ENCODE measurements at places on chromosomes 6 and 20.

DNA sequence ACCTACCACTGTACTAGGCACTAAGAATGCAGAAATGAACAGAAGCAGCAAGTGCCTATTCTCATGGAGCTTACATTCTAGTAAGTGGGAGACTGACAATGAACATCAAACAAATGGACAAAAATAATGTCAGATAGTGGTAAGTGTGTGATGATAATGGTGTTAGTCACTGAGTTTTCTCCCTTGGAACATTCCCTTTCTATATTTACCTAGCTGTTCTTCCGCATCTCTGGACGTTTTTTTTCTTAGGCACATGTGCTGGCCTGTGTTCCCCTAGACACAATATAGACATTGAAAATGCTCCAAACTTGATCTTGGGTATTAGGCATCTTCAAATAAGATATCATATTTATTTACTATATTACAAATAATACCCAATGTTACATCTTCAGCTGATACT is 218.1 kb upstream of the GJE1 start:
- no peak for DNase-seq

GRCh38 chr6:111338843-111339242 is 144.2 kb downstream of the REV3L start:
- no peak for DNase-seq

- DNase-seq: no peak
Measured at GRCh38 chr6:150263765-150264404, 104.9 kb upstream of the IYD start.

- no peak for DNase-seq
Measured at GRCh38 chr6:130622142-130622541, 205.1 kb upstream of the SMLR1 start.

Data from T-helper 1 cell (primary cell).